ENCODE measurements at places on chromosomes 11 and 22. TPM values are rescaled to one million over a fixed set of nuclear protein-coding genes. Genes with fewer than 3 reads are reported as not detected.

BLID gene
- not detected for total RNA-seq

CTSW gene
- not detected for total RNA-seq

KDELR3 gene
- total RNA-seq: 18.2 TPM

TAGLN gene
- total RNA-seq: 303 TPM

CASP5 gene
- total RNA-seq: 1.4 TPM

OR51B5 gene
- total RNA-seq: not detected

ACCS gene
- 24.7 TPM for total RNA-seq

TMEM191B gene
- total RNA-seq: 8.6 TPM

- DNase-seq: no peak
Measured at GRCh38 chr11:312092-312816, 1.6 kb upstream of the IFITM1 start.

GRCh38 chr11:58061813-58062212, 31.1 kb downstream of the OR6Q1 start:
- no peak for DNase-seq

DNA sequence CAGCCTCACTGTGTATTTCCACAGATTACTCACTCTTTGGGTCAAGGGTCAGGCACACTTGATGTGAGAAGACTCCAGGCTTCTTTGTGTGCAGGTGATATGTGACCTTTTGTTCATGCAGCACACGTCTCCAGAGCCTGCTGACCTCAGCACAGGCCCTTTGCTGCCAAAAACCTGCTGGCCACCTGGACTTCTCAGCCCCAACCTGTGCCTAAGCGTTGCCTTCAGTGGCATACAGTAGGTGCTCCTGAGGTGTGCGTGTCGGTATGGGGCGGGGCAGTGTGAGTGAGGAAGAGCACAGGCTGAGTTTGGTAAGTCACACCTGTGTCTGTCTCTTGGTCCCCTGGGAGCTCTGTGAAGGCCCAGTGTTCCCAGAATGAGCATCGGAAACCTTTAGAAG, 58.1 kb downstream of the WNT11 start:
- DNase-seq: peak; percentile 67

- DNase-seq: no peak
Measured at GRCh38 chr11:111172321-111172862, 73.1 kb upstream of the POU2AF2 start.

DNA sequence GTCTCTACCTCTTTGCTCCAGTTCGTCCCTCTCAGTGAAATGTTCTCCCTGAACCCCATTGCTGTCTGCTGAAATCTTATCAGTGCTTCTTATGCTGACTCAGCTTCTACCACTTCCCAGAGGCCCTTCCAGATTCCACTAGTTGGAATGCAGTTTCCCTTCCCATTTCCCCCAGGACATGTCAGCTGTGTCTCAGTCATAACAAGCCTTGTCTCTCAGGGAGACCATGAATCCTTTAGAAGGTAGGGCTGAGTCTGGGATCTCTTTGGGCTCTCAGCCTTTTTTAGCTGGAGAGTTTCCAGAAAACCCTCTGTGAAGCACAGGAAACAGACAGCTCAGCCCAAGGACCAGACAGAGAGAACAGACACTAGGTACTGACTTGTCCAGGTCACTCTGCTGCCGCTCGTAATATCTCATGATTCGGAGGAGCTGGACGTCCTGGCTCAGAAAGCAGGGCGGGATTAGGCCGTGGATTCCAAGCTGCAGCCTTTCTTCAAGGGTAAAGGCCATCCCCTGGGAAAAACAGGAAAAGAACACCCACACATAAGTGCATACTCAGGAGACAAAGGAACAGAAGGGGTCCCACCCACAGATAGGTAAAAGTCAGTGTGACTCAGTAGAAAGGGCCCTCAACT, 113.0 kb downstream of the ME3 start:
- DNase-seq: peak; percentile 66

- no peak for DNase-seq
Measured at GRCh38 chr11:84722583-84723108, 904.5 kb downstream of the DLG2 start.

DNA sequence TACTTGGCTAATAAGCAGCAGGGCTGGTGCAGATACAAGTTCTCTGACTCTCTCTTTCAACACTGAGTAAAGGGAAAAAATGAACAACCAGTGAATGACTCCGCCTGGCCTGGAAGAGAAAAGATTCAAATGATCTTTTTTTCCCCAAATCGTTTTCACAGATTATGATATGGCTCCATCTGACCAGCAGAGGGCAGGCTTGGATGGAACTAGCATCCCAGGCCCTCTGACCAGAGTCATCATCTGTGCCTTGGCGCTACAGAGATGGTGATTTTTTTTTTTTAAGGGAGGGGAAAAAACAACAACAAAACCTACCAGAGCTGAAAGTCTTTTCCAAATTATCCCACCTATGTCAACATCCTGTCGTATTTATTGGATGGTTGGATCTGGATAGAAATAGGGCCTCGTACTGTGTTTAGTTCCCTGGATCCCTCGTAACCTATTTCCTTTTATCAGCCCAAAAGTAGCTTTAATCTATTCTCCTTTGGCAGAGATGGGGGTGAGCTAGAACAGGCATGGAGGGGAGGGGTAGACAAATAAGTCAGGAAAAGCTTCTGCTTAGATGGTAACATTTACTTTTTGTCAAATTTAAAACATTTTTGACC, 69.7 kb downstream of the PRSS23 start:
- DNase-seq: peak; percentile 76

DNA sequence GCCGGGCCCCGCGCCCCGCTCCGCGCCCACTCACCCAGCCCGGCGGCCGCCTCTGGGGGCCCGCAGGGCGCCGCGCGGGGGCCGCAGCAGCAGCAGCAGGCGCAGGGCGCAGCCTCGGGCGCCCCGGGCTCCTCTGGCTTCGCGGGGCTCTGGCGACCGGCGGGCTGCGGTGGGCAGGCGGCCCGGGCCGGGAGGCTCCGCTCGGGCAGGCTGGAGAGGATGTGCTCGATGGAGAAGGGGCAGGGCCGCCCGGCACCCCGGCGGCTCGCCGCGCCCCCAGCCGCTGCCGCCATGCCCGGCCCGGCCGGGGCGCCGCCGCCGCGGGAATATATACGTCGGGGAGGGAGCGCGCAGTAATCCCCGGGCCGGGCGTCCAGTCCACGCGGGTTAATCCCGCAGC, at the start of gene GSC2:
GSC2 (minus strand) TSS at position 302 of the 400 bp plus-strand sequence; CDS start at position 293, 9 bp downstream.
- DNase-seq: no peak

GRCh38 chr11:58498464-58498863, 9.4 kb downstream of the OR5B21 start:
- DNase-seq: no peak

DNA sequence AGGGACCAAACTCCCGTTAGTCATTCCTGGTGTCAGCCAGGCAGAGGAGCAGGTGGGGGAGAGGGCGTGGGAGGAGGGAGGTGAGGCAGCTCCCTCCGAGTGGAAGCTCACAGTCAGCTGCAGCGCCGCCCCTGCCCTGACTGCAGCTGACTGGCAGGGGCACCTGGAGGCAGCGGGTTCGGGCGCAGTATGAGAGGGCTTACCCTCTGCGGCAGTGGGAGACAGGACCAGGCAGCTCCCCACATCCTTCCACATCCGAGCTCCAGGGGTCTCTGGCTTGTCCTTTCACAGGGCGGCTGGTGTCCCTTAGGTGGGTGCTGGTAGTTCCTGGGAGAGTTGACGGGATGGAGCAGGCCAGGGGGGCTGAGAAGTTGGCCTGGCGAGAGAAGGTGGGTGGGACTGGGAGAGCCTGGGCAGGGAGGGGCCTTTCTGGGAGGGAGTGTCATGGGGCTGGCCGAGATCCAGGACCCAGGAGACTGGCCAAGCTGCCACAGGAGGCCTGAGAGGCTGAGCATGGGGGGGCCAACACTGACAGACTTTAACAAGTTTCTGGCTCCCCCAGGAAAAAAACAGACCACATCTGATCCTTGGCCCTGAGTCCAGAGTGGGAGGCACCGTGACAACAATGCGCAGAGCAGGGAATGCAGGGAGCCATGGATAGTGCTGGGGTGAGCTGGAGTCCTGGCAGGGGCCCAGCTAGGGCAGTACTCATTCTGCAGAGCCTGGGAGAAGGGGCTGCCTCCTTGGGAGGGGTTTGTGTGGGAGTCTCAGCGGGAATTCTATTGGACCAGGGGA, 4.9 kb downstream of the ADORA2A start:
- DNase-seq: no peak

GRCh38 chr11:35146074-35146521, 7.1 kb downstream of the CD44 start:
- no peak for DNase-seq

DNA sequence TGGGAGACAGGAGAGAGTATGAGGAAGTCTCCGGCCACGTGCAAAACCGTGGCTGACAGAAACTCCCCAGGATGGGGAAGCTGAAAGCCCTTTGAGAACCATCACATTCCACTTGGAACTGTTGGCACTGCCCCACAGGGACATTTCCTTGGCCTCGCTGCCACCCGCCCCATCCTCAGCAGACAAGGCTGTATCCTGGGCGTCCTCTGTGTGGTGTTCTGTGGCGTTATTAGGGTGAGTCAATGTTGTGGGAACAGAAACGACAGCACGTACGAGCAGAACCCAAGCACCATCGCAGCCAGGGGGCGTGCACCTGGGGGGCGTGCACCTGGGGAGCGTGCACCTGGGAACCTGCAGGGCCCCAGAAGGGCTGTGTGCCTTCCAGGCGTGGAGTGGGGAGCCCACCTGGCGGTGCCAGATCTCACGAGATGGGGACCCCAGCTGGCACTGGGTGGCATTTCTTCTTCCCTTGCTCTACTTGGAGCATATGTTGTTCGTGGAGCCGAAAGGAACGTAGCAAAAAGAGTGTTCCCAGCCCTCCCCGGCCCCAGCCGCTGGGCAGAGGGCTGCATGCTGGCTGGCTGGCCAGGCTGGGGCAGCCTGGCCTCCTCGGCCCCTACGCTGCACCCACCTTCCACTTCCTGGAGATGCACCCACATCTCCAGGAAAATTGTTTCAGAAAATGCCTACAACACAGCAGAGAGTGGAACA, 35.4 kb downstream of the NFAM1 start:
- no peak for DNase-seq

GRCh38 chr11:13261591-13262061, 16.0 kb upstream of the BMAL1 start:
- no peak for DNase-seq

All from Caco-2 (cell line).